ENCODE measurements at places on chromosomes 6 and 20.

DNA sequence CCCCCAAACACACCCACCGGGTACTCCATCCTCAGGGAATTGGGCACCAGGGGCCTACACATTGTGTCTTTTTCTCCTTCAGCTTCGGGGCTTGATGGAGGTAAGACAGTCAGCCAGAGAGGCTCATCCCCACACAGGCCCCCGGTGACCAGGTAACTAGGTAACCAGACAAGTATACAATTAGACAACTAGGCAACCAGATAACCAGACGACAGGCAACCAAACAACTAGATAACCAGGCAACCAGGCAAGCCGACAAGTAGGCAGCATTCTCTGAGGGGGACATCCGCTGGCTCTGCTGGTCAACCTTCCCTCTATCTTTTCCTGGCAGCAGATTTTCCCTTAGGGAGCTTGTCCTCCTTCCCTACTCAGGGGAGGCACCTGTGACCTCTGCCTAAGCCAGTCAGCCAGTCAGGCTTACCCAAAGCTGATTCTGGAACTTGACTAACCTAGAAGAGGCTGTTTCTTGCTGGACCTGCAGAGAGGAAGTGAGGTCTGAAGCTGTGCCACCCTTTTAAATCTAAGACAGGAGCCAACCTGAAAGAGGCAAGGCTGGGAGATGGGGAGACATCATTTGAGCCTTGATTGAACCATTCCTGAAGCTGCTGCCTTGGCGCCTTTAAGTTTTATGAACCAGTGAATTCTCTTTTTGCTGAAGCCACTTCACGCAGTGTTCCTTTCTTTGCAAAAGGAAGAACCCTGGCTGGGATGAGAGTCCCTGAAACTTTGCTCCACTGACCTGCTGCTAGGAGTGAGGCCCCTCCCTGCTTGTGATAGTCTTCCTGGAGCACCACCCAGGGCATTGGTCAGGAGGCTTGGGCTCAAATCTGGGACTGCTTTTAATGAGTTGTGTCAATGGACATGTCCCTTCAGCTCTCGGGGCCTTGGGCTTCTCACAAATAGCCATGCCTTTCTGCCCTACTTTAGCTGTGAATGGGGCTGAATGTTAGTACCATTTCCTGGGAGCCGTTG lies 96.4 kb upstream of the RNF24 start:
- no peak for DNase-seq

- no peak for DNase-seq
Measured at GRCh38 chr6:156455847-156456246, 321.3 kb upstream of the ARID1B start.

- no peak for DNase-seq
Measured at GRCh38 chr6:127069659-127070279, 48.7 kb upstream of the RSPO3 start.

- DNase-seq: no peak
Measured at GRCh38 chr6:95530176-95530819, 47.0 kb upstream of the MANEA start.

DNA sequence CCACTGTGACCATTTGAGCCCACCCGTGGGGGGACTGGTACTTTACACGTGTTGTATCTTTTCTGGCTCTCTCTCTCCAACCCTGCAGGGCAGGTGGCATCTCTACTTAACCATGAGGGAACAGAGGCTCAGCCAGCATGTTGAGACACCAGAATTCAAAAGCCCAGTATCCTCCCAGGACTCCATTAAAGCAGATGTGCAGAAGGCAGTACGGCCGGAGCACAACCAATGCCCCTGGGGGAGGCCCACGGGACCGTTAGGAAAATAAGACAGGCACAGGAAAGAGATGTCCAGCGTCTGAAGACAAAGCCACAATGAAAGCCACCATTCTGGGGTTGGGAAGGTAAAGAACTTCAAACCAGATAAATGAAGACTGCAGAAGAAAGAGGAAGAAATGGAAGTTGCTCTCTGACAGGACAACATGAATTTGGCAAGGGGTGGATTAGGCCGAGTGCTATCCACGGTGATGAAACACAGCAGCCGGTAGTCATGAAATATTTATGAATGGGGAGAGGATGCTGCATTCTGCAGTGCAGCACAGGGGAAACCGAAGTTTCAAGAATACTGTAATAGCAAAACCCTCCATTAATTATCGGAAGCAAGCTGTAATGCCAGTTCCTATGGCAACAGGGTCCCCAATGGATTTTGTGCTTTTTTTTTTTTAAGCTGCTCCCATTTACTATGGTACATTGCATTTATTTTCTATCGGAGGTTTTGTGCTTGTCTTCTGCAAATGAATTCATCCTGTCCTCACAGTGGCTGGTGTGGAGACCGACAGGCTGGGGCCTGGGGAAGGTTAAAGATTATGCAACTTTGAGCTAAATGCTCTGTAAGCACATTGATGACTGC lies 179.4 kb downstream of the NRN1 start:
- no peak for DNase-seq
